Motor neuron (in vitro differentiated cells): ENCODE measurements at places on chromosomes 12 and 14. TPM values are rescaled to one million over a fixed set of nuclear protein-coding genes. Genes with fewer than 3 reads are reported as not detected.

GRCh38 chr14:20757965-20758364, 10.2 kb upstream of the EDDM3B start:
- ATAC-seq = no peak

- ATAC-seq = no peak
These were observed 149.4 kb downstream of the METTL25 start for GRCh38 chr12:82507686-82508085.

DNA sequence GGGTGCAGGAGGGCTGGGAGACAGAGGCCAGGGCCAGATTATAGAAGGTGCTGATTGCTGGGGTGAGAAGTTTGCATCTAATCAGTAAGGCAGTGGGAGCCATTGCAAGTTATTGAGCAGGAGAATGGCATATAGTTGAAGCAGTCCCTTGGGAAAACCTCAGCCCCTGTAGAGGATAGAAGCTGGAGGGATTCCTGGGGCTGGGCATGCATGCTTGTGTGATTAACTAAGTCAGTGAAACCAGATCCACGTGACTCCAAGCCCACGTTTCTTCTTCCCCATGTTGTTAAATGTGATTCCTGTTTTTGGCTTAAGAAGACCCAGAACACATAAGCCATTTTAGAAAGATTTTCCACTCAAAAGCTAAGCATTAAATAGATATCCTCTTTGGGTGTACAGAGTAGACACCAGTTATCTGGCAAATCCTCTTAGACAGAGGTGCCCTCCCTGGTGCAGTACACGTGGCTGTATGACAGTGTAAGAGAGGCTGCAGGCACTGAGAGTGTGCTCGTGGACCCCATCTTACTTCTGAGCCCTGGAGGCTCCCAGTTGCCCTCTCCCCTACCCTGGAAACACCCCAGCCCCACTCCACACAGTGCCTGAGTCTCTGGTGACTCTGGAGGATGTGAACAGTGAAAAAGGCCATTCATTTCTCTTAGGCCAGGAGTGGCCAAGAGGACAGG, 3.2 kb downstream of the C14orf132 start:
- no peak for ATAC-seq

The PTGER2 gene
- total RNA-seq = 0.22 and 0.25 TPM in 2 replicates

The EPYC gene
- not detected in 2 replicates for total RNA-seq

The CLMN gene
- total RNA-seq = 3.1 and 5.3 TPM in 2 replicates

The UBE2N gene
- 65.9 and 88.7 TPM in 2 replicates for total RNA-seq

The PLD4 gene
- 0.49 and 0.68 TPM in 2 replicates for total RNA-seq

The TWF1 gene
- total RNA-seq = 61.3 and 62.3 TPM in 2 replicates
